ENCODE measurements at places on chromosomes 2 and 18.
A peak's percentile ranks its signal among the peaks of the same experiment; 100 is the strongest.

DNA sequence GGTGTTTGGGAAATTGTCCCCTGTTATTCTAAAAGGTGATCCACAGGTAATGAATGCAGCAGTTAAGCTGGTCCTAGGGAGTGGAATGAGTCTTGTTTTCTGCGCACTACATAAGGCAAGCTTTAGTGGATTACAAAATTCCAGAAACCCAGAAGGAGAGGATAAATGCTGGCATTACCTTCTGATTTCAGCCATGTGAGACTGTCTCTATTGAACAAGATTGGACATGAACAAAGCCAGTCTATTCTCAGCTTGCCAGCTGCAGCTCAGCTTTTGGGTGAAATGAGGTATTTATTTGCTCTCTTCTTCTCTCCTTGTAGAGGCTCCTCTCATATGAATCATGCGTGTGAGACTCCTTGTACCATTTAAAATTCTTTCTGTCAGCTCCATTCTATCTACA is 944.9 kb downstream of the CNTNAP5 start:
- DNase-seq: no peak

DNA sequence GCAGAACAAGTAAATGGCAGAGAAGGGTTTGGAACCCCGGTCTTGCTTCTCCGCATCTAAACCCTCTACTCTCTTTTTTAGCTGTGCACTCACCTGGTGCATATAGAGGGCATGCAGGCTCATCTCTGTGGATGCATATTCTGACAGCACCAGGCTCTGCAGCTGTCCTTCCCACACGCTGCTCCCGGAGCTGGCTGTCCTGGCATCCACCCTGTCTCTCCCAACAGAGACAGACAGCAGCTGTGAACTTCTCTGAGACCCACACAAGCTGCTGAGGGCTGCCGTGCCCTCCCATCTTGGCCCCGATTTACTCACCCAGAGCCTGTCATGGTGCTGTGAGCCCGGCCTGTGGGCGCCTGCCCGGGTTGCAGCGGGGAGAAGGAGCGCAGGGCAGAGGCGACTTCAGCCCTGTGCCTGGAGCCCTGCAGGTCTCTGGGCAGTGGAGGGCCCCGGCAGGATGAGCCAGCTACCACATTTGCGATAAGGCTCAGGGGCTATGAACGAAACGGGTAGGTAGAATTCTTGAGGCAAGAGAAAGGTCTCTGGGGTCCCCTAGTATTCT is 3.3 kb upstream of the ABCB6 start:
- DNase-seq: no peak

DNA sequence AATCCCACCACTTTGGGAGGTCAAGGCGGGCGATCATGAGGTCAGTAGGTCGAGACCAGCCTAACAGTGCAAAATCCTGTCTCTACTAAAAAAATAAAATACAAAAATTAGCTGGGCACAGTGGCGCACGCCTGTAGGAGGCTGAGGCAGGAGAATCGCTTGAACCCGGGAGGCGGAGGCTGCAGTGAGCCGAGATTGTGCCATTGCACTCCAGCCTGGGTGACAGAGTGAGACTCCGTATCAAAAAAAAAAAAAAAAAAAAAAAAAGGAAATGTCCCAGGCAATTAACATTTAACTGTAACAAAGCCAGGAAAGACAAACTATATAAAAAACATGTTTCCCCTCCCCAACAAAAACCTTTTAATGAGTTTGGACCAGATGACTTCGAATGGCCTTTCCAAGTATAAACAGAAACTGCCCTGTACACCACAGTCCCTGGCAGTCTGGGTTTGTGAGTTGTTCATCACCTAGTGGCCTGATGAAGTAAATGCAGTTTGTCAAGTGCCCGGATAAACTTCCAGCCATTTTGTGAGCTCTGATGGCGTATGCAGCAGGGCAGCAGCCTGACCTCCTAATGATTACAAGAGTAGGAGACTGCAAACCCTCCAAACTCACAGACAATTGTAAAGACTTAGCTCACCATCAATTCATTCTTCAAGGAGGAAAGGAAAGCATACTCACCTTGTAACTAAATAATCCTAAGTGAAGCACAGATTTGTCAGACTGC is 16.6 kb upstream of the PCBP1 start:
- peak; percentile 81 for DNase-seq

- peak; percentile 63 for DNase-seq
Measured at GRCh38 chr2:67839668-67840067, 223.1 kb downstream of the C1D start.

GRCh38 chr2:22579341-22579740 is 805.6 kb upstream of the KLHL29 start:
- DNase-seq: no peak

- no peak for DNase-seq
Measured at GRCh38 chr2:41806286-41806685, 241.5 kb upstream of the PKDCC start.

DNA sequence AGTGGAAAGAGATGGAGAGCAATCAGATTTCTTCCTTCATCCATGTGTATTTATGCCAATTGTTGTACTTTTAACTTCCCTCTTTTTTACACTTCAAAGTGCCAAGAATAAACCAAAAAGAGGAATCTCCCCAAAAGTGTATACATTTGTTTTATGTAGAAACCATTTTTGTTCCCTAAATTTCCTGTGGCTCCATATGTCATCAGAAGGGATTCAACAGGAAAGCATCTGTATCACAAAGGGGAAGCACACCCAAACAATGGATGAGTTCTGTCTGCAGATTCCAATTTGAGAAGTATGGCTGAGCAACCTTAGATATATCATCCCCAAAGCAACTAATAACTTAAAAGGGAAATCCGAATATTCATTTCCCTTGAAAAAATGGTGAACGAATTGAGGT is 275.0 kb downstream of the MREG start:
- DNase-seq: no peak

DNA sequence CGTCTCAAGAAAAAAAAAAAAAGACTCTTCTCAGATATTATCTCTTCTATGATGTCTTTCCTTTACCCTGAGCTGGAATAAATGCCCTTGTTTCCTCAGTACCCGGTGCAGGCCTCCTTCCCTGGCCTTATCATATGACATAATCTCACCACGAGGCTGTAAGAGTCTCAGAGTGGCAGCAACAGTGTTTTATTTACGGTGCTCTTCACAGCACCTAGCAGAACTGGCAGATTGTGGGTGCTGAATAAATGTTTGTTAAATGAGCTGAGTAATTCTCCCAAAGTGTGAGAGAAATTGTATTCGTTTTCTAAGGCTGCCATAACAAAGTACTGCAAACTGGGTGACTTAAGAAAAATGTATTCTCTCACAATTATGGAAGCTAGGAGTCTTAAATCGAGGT is 82.8 kb upstream of the CD28 start:
- peak; percentile 30 for DNase-seq

- DNase-seq: peak; percentile 53
Measured at GRCh38 chr2:205427112-205427511, 255.2 kb upstream of the NRP2 start.

DNA sequence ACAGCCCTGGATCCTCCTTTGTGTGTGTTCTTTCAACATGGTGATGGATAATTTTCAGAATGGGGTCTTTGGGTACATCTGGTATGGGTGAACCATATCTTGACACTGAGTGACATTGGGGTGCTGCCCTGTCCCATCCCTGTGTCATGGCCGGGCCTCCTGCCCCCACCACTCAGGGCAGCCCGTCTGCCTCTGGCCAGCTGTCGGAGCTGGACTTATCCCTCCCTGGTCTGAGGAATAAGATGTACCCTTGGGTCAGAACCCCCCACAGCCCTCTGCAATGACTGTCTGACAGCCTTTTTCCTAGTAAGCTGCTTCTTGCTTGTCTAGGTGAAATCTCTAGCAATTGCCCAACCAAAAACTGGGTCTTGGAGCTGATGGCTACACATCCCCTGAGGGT is 142.9 kb downstream of the SH3RF3 start:
- DNase-seq: no peak

DNA sequence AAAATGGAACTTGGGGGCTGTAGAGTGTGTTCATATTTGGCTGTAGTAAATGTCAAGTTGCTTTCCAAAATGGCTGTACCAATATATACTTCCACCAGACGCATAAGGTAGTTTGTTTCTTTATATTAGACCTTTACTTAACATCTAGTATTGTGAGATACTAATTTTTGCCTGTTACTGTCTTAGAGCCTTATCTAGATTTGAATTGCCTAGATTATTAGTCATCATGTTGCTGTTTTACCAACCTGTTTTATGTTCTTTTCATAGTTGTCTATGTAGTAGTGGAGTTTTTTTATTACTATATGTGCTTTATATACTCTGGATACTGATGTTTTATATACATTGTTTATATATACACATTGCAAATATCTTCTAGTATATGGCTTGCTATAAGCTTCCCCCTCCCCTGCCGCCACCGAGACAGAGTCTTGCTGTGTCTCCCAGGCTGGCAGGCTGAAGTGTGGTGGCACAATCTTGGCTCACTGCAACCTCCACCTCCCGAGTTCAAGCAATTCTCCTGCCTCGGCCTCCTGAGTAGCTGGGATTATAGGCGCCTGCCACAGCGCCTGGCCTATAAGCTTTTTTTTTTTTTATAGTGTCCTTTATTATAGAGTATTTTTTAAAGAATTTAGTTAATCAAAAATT is 18.9 kb downstream of the SLC39A10 start:
- no peak for DNase-seq

DNA sequence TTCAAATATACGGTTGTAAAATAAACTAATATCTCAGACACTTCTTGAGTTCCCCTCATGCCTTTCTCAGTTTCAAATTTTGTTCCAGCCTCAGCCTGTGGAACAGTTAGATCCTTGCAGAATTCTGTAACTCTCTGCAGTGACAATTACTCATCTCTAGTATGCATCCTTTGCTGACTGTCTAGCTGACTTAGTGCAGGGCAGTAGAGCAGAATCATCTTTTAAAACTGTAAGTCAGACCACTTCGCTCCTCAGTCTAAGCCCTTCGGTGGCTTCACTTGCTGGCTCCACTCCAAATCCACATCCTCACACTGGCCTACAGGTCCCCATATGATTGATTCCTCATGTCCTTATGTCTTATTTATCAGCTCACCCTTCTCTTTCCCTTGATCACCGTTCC is 164.1 kb upstream of the ZSWIM2 start:
- DNase-seq: peak; percentile 35

DNA sequence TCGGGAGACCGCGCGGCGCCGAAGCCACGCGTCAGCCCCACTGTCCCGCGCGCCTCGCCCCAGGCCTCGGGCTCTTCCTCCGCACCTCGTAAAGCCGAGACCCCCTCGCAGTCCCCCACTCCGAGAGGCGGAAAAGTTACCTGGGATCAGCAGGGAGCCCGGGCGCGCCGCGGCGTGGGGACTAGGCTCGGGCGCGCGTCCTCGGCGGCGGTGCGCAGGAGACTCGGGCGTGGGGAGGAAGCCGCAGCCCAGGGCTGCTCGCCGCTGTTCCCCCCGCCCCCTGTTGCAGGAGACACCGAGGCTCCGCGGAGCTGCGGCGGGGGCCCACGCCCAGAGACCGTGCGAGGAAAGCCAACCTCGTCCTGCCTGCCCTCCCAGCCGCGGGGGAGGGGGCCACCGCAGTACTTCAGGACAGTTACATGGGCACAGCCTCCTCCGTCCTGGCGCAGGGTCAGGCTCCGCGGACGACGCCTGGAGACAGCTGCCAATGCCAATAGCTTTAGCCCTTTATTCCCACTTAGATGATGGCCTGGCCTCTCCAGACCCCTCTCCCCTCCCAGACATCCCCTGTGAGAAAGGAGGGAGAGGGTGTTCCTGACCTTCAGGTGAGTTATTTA is at the start of gene EPB41L3:
Gene EPB41L3 (minus strand): TSS at position 225 of the 617 bp plus-strand sequence. CDS start 54,814 bp downstream, outside the sequence.
- no peak for DNase-seq

GRCh38 chr2:15378148-15378908 is 182.8 kb downstream of the NBAS start:
- no peak for DNase-seq

DNA sequence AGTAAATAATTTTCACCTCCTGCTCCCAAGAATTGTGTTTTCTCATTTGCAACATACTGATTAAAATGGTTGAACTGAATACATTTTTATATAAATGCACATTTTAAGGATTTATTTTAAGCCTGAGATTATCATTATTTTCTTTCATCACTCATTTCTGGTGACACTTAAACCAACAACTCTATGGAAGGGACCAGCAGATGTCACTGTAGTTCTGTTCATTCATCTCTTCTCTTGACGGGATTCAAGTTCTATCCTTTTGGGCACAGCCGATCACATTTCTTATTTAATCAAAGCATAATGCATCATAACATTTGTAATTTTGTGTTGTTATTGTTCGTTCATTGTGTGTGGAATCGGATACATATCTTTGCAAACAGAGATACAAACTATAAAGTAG is 417.9 kb downstream of the HRH4 start:
- peak; percentile 13 for DNase-seq

DNA sequence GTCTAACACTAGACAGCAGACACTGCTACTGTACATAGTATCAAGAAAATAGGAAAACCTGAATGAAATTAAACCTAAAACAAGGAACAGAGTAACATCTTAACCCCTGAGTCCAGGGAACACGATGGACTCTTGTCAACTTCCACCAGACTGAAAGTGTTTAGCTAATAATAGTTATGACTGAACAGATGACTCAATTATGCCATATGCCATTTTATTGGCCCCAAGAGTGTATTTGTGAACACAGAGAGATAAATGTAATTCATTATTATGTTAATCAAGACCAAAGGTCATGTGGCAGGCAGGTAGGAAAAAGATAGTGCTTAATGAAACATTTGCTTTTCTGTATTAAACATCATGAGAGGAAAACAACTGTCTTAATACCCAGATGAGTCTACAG is 58.0 kb downstream of the NYAP2 start:
- no peak for DNase-seq

DNA sequence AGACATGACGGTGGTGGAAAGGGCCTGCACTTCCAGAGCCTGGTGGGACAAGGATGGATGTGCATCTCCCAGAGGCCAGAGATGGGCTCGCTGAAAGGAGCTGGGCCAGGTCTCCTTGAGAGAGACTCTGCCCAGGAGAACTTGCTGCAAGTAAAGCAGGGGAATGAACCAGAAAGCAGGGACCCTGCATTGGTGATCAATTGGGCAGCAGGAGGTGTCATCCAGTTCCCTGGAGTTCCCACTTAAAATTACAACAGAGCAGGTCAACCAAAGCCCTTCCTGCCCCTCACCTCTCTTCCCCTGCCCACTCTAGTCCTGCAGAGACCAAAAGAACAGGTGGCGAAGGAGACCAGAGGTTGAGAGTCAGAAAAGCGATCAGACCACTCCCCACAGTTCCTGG is 69.7 kb upstream of the CAB39 start:
- no peak for DNase-seq

- no peak for DNase-seq
Measured at GRCh38 chr2:58055033-58055786, 8.6 kb downstream of the VRK2 start.

DNA sequence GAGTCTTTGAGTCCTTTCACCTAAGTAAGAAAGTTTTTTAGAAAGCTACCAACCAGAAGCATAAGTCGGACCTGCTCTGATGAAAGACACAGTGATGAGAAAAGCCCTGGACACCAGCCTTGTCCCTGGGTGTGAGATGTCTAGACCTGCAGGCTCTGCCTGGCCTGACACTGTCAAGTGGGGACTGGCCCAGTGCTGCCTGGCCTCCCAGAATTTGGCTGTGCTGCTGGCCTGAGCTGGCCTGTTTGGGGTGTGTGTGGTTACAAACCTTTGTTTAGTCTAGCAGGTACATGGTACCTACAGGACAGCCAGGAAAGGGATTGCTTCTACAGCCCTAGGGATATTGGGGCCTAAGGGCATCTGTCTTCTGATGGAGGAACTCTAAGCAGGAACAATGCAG is 48.3 kb downstream of the ASB1 start:
- no peak for DNase-seq

Measured in EL (cell line).